Iris pigment epithelial cell (primary cell): ENCODE measurements at places on chromosomes 2 and 18.
A peak's percentile ranks its signal among the peaks of the same experiment; 100 is the strongest.

DNA sequence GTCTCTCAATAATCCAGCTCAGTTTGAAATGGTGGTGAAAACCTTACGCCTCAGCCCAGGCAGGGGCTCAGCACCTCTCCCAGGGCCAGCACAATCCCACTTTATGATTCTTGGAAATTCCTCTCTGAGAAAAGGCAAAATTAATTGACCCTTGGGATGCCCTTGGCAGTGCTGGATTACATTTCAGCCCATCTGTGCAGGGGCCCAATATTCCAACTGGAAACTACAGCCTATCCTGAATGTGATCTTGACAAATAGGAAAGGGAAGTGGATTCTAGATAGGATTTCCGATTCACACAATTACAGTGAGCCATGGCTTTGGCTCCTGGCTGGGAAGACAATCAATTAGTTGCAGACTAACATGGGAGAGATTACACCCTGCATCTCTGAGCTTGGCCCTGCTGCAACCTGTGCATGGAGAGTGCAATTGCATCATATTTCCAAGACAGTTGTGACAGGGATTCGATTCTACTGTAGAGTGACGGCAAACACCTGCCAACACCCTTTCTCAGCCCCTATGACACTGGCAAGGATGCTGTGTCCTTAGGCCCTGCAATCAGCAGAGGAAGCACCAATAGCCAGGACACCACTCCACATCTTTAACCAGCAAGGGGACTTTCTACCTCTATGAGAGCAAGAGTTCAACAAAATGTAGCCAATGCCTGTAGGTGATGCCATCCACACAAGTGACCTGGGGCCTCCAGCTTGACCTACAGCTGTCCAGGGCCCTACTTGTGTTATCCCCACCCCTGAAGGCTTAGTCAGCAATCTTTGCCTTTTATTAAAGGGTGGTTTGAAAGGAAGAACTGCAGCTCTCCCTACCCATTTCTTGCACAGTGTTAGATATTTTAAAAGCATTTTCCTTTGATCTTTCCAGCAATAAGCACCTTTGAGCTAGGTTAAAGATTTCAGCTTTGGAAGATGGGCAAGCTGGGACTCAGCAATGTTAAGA lies 187.2 kb upstream of the HS6ST1 start:
- DNase-seq = no peak

- no peak for DNase-seq
Observed at GRCh38 chr2:61437170-61437569, 33.7 kb downstream of the USP34 start.

GRCh38 chr2:64327510-64328414 lies 126.2 kb upstream of the LGALSL start:
- peak; percentile 24 for DNase-seq

- peak; percentile 95 for DNase-seq
Observed at GRCh38 chr2:30664761-30665358, 142.4 kb downstream of the CAPN13 start.

GRCh38 chr2:157420771-157421323 lies 23.0 kb downstream of the CYTIP start:
- peak; percentile 36 for DNase-seq

DNA sequence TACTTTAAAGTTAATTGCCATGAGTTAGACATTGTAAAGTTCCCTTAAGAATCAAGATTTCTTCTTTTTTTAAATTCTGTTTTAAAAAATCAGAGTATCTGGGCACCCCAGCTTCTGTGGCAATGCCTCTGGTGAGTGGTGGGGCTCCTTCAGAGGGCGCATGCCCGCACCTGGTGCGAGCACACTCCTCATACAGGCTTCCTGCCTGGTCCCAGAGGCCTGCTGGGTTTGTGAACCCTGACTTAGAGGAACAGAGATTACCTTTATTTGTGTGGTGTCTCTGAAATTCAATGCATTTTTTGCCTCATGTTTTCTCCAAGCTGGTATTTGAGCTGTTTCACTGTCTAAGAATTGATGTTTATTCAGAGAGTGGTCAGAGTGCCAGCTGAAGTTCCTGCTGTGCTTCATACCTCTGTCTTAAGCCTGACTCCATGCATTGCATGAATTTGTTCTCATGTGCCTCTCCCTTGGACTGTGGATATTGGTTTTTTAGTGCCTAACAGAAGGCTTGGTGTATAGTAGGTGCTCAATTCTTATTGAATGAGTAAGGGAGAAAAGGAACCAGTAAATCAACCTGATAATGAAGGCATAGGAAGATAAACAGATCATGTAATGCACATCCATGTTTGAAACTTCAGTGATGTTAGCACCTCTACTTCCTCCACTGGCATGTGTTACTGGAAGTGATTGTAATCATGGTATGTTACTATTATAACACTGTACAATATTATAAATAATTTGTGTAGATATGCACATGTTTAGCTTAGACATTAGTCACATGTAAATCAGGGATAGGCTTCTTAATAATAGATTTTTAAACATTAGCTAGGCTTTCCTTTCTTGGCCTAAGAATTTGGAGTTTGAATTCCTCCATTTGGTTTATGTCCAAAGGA lies 29.0 kb downstream of the PHLPP1 start:
- peak; percentile 58 for DNase-seq

DNA sequence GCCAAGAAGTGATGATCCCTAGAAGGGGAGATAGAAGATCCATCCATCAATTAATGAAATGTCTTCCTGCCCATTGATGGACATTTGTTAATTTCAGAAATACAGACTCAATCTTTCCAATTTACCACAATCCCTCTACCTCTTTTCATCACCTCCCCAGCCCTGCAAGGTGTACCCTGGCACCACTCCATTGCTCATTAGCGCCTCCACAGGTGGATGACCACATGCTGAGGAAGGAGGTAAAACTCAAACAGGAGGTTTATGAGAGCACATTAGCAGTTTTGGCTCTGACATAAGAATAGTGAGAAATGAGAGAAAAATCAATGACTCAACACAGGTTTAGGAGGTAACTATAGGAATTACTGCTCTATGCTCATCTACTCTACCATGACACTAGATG lies 208.0 kb downstream of the C1D start:
- DNase-seq = no peak
